ENCODE measurements at places on chromosomes 3 and 15. TPM values are rescaled to one million over a fixed set of nuclear protein-coding genes. Genes with fewer than 3 reads are reported as not detected.

ROPN1B gene
- total RNA-seq = not detected

VGLL3 gene
- 1.1 TPM for total RNA-seq

RLBP1 gene
- not detected for total RNA-seq

FRMD4B gene
- 87.6 TPM for total RNA-seq

MUC4 gene
- total RNA-seq = 0.12 TPM

ACTRT3 gene
- 2.8 TPM for total RNA-seq

GP5 gene
- total RNA-seq = 0.29 TPM

SEMA5B gene
- not detected for total RNA-seq

OPA1 gene
- 34.3 TPM for total RNA-seq

CIB2 gene
- 7.5 TPM for total RNA-seq

RARRES1 gene
- 1.3 TPM for total RNA-seq

AP3B2 gene
- total RNA-seq = not detected

COL7A1 gene
- 25.0 TPM for total RNA-seq

DNA sequence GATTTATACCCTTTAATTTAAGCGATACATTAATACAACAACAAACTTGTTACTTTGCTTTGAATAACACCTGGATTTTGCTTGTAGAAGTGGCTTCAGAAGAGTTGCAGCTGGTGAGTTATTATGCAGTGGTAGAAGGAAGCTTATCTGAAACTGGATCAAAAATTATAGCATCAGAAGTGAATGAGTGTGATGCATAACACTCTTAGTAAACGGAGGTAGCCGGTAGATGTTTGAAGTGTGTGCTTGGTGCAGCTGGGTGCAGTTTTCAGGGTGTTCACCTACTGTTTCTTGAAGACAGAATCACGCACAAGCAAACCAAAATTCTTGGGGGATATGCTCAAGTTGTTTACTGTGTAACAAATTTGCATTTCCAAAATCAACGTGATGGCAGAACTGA, 103.1 kb downstream of the MITF start:
- DNase-seq = no peak

DNA sequence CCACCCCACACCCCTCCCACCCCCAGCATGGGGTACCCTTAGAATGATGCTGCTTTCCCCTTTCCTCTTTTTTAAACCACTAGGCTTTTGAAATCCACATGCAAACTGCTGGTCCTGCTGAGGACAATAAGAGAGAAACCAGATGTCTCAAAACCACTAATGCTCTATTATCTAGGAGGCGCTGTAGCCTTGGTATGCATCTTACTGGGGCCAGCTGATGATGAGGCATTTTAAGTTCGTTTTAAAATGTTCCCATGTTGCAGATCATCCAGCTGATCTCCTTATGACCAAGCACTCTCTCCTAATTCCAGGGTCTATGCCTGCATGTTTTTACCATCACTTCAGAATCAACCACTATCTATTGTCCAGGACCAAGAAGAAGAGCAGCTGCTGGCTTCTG, 1.3 kb downstream of the NME9 start:
- DNase-seq = no peak

- DNase-seq = no peak
Measured at GRCh38 chr3:127459891-127460290, 130.6 kb downstream of the TPRA1 start.

DNA sequence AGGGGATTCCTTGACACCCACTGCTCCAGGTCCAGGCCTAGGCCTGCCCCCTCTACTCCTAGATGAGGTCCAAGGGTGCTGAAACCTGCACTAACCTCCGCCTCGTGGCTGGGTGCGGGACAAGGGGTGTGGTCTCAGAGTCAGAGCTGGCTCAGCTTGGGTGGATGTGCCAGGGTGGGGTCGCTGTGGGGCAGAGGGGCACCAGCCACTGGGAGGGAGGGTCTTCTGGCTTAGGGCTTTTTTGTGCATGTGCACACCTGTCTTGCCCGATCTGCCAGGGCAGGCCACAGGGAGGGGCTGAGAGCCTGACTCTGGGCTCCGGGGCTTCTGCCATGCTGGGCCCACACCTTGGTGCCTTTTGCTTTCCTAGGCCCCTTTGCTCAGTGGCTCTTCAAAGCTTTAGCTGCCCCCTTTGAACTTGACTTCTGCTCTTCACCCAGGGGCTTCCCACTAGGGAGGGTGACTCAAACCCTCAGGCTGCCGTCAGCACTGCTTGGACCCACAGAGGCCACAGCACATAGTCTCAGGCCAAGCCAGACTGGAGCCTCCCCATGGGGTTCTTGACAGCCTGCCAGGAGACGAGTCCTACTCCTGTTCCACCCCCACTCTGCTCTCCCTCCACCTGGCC, 73.0 kb downstream of the KLF13 start:
- no peak for DNase-seq

DNA sequence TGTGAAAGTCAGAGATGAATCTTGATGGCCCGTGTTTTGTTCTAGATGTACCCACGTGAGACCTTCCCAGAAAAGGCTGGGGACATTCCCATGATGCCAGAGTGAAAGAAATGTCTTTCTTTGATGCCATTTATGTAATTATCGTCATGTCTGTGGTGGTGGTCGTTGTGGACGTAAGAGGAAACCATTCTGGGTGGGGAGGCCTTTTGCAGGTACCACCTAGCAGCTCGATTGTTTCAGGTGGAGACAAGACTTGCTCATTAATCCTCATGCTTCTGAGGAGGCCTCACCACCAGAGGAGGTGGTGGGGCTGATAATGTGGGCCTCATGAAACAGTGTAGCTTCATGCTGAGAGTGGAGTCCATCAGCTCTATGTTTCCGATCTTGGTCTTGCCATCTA, 58.1 kb upstream of the USP3 start:
- no peak for DNase-seq

GRCh38 chr3:53711387-53711786, 134.8 kb downstream of the CHDH start:
- no peak for DNase-seq

GRCh38 chr3:12351145-12351544, 62.3 kb downstream of the PPARG start:
- DNase-seq = no peak

DNA sequence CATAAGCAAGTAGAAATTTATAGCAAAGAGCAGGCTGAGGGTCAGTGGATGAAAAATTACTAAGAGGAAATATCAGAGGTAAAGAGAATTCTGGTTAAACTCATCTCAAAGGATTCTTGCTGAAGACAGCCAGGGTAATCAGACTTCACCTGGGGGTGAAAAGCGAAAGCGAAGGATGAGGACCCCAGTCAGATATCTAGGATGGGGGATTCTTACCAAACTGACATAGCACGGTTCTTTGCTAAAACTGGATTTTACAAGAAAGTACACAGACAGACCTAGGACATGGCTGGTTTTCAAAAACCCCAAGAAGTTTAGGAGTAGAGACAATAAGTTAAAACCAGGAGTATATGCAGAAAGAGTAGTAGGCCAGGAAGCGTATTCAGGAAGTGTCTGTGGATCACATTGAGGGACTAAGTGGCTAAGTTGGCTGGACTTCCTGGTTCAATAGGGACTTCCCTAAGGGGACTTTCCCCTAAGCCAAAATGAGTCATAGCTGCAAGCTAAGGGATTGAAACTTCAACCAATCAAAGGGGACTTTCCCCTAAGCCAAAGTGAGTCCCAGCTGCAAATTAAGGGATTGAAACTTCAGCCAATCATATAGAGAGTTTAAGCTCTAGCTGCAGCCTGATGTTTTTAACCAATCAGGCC, 2.4 kb upstream of the CFAP91 start:
- no peak for DNase-seq

DNA sequence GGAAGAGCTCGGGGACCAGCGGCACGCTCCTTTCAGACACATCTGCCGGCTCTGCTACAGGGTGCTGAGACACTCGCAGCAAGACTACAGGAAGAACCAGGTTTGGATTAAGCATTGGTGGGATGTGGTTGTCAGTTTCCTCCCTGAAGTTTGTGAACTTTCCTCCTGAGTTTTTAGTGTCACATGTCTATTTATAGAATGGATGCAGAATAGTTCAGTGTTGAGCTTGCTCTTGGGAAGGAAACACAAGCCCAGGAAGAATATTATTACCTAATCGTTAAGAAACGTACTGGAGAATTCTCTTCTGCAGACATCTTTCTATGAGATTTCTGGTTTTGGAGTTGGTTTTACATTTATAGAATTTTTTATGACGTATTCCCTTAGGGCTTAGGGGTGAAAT, 172.0 kb downstream of the ITPR1 start:
- DNase-seq = no peak

DNA sequence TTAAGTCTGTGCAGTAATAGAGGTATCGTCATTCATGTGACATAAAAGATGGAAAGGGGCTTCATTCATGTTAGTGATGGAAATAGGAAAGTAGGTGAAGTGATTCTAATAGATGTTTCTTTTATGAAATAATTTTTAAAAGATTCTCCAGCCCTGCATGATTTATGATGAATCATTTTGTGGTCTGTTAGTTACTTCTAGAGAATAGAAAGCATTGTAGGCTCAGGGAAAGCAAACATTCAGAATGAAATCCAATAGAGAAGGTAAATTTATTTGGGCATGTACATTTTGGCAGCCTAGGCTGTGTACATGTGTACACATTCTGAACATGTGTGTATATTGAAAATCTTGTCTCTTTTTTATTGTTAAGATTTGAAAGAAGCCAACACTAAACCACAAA, 23.1 kb downstream of the PPARG start:
- DNase-seq = no peak

DNA sequence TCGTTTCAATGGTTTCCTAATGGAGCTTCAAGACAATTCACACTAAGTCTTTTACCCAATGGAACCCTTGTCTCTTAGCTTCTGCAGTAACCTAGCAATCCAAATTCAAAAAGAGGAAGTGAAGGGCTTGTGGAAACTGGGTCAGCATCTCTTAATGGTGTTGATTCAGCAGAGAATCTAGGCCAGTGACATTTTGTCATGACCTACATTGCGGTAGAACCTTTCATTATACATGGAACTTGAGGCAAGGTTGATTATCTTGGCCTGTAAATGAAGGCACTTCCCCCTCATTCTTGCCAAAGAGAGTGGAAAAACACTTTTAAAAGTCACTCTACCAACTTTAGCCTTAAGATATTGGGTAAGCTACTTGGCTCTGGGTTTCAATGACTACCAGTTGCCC, 42.8 kb downstream of the C2CD4B start:
- DNase-seq = no peak

DNA sequence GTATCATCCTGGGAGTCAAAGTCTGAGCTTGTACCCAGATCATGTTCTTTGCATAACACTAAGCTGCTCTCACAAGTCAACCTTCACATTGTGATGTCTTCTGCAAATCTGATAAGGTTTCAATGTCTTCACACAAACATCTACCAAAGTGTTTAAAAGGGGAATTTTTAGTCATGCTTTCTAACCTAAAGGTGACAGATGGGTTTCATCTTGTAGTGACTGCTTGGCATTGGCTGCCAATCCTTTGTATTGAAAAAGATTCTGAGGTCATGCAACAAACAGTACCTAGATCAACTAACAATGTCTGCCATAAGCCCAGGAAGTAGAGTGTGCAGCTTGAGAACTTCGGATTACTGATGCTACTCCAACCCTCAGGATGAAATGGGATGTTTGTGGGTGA, 43.6 kb upstream of the DIPK2A start:
- DNase-seq = no peak

DNA sequence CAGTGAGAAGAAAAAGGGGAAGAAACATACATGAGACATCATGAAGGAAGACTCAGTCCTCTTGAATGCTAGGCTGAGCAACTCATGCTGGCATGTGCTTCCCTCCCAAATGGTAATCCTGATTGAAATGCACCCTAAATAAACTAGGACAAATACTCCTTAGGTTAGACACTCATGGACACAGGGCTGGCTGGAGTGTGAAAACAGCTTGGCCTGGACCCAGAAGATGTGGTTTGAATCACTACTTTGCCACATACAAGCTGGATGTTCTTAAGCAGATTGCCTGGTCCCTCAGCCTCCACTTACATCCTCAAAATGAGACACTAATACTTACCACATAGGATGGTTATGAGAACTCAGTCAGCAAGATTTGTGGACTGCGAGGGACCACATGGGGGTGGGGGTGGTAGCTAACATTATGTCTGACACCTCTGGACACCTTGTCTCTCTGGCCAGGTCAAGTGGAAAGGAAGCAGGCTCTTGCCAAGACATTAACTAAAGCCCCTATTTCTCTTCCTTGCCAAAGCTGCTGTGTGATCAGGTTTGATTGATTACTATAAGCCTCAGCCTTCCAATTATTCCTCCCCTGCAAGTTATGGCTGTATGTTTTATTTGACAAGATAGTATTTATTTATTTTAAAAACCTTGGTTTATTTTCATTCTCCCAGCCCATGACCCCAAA, 138.9 kb upstream of the SLC7A14 start:
- no peak for DNase-seq

DNA sequence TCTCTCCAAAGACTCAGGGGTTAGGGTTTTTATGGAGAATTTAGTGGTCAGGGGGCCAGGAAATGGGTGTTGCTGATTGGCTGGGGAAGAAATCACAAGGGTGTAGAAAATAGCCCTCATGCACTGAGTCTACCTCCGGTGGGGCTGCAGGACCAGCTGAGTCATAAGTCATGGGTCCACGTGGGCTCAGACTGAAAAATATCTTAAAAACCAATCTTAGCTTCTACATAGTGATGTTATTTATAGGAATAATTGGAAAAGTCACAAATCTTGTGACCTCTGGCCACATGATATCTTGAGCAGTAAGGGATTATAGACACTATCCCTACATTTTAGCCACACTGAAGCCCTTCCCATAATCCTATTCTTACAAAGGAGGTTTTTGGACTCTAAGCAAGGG, 224.0 kb downstream of the DPH6 start:
- DNase-seq = no peak

- DNase-seq = no peak
Measured at GRCh38 chr3:113161661-113162060, 49.7 kb upstream of the BOC start.

Data from glomerular endothelial cell (primary cell).